ENCODE measurements at places on chromosomes 1 and 21.

- no peak for DNase-seq
Measured at GRCh38 chr1:115753830-115754229, 14.7 kb downstream of the CASQ2 start.

- DNase-seq, result no peak
Measured at GRCh38 chr1:175984813-175985212, 222.3 kb downstream of the COP1 start.

DNA sequence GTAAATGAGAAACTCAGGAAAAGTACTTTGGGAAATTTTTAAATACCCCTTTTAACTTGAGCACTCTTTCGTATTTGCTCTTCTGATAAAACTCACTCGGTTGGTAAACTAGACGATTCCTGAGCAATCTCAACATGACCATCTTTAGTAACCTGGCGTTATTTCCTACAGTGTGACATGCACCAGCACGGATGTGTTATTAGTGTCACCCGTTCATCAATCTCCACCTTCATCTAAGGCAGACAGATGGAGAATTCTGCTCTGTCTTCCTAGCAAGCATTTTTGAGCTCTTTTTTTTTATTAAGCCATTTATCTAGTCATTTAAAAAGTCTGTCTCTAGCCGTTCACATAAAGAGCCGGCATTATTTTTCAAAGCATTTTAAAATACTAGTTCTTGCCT, 155.2 kb downstream of the DISP1 start:
- DNase-seq, result no peak

DNA sequence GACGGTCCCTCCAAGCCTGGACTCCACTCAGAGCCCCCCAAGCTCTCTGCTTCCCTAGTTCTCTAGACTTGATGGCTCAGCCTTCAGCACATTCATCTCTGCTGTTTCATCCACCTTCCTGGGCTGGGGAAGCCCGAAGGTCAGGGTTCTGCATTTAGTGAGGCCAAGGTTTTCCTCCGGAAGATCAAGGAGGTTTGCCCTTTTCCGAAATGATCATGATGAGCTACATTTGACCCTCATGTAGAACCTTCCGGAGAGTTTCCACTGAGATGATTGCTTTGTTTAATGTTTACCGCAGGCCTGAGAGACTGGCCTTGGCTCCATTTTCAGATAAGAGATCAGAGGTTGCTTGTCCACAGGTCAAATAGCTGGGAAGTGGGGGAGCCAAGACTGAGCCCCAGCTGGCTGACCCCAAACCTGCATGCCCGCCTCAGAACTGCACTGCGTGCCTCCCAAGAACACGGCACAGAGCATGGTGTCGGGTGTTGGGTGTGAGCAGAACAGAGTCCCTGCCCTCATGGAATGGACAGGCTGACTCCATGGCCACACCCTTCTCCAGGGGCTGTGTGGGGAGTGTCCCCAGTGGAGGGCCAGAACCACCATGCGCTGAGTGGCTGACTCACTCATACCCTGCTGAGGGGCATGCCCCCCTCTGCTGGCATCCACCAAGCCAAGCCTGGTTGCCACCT, 200.8 kb upstream of the TMEM51 start:
- DNase-seq, result no peak

DNA sequence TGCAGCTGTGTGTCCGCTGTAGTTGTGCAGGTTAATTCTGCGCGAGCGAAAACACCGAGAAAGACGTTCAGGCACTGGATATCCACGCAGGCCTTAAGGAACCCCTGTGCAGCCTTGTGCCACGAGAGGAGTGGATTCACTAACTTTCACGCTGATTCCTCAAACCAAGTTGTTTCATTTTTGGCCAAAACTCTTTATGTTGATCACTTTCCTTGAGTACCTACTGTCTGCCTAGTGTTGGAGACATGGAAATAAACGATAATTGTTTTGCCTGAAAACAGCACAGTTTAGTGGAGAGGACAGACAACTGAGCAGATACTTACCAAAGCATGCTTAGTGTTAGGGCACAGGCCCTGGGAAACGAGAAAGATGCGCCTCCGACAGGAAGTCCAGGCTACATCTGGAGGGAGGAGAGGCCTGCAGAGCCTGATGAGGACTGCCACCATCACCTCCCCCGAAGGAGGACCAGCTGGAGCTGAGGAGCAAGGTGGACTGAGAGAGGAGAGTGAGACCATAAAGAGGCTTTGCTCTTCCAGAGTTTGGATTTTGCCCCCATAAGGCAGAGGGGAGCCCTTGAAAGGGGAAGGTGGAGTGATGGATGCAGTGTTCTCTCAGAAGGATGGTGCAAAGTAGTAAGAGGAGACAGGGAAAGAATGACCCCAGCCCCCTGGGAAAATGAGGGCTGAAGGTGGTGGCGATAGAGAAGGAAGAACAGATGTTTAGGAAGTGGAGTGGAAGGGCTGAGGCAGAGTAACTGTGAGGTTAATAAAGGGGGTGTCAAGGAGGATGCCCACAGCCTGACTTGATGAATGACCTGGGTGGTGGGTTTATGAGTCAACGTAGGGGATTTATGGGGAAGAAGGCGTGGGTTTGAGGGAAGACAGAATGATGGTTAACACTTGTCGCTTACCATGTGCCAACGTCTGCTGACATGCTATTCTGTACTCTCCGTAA, 956 bp upstream of the SCAF4 start:
- peak; percentile 16 for DNase-seq

- no peak for DNase-seq
Measured at GRCh38 chr21:34869545-34869944, 179.6 kb downstream of the RUNX1 start.

DNA sequence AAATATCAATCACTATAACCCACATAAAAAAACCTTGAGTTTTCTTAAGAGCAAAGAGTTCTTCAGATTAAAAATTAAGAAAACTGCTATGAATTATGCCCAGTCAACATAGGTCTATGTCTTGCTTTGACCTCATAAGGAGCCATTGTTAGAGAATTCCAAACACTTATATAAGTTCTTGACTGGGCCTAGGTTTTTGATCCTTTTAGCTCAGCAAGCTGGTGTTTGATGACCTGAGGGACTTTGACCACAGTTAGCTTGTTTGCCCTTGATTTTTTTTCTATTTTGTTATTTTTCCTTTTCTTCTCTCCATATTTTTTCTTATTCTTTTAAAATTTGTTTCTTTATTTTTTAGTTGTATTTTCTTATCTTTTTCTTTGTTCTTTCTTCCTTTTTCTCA, 122.3 kb downstream of the RHOU start:
- no peak for DNase-seq

DNA sequence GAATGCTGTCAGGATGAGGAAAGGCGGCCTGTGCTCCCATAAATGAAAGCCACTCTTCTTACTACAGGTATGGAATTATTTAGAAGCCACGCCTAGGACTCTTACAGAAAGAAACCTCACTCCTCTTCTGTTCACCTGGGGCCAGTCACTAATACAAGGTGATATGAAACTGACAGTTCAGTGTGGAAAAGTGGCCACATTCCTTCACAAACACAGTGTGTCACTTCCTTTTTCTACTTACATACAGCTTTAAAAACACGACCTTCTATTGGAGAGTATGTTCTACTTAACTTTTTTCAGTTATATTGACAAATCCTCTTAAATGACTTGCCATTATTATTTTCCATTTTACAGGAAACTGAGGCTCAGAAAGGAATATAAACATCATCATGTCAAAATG, 163.1 kb downstream of the PCNX2 start:
- DNase-seq, result no peak

GRCh38 chr21:17270229-17270628, 242.6 kb upstream of the CXADR start:
- DNase-seq, result no peak

DNA sequence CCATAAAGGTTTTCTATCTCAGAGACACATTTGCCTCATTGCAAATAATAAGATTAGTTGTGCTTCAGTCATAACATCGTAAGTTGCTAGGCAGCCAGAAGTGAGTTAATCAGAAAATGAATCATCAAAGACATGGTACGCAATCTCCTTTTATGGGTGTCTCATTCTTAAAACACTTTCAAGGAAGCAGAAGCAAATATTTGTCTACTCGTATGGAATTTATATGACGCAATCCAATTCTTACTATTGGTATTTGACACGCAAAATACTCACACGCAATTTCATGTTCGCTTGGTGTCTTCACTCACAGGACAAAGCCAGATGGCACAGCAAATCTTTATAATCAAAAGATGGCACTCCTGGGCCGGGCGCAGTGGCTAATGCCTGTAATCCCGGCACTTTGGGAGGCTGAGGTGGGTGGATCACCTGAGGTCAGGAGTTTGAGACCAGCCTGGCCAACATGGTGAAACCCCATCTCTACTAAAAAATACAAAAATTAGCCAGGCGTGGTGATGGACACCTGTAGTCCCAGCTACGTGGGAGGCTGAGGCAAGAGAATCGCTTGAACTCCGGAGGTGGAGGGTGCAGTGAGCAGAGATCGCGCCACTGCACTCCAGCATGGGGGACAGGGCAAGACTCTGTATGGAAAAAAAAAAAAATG, 56.4 kb downstream of the HLCS start:
- DNase-seq, result no peak

GRCh38 chr1:170853302-170853701, 82.0 kb upstream of the MROH9 start:
- no peak for DNase-seq

DNA sequence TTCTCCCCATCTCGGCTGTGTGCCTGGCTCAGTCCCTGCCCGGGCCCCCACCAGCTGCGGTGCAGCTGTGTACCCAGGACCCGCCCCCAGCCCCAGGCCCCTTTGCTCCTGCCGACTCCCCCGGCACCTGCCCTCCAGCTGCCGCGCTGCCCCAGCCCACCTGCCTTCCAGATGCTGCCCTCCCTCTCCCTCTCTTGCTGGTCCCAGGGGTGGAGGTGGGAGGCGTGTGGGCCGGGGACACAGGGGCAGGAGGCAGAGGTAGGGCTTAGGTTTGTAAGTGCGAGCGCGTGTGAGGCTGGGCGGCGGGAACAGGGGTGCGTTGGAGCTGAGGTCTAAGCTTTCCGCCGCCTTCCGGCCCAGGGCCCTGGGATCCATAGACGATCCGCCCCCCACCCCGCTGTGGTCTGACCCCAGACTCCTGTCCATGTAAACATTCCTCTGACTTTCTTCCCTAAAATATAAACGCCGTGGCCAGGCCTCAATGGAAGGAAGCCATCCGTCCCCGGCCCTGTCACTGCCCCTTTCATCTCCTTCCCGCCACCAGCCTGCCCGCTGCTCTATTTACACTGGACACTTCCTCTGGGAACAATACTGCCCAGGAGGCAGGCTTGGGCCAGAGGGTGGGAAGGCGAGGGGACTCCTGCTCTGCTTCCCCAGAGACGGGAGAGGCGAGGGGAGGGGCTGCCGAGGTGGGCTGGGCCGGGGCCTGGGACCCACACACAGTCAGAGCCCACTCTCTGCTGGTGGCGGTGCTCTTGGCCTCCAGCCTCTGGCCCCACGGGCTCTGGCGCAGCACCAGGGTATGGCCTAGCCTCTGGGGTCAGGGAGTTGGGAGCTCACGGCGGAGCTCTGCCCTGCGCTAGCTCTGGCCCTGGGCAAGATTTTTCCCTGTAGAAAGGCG, 128.3 kb downstream of the CASZ1 start:
- DNase-seq, result no peak

DNA sequence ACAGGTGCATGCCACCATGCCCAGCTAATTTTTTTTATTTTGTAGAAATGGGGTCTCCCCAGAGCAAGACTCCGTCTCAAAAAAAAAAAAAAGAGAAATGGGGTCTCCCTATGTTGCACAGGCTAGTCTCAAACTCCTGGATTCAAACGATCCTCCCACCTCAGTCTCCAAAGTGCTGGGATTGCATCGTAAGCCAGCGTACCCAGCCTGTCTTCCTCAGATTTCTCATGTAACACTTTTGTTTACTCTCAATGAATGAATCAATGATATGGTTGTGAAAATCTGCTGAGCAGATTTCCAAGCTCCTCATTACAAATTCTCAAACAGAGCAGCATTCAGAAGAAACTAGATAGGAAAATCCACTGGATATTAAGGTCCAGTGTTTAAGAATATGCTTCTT, 6.6 kb downstream of the CMPK1 start:
- no peak for DNase-seq

DNA sequence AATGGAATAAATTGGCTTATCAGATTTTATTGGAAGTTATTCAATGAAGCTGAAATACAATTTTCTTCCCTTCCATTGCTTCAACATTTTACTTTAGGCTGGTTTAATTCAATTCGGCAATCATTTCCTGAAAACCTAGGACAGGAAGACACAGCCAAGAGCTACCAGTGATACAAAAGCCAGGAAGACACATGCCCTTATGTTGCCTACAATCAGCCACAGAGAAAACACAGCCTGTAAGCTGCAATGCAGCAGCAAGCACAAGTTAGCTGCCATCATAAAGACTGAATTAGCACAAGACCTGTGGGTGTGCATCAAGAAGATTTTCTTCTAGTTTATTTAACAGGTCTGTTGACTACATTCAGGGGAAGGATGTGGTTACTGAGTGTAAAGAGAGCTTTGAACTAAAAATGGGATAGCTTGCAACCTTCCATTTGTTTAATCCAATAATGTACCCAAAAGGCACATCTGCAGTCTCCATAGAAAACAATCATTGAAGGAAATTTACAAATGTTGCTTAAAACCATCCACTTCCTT, 193.8 kb downstream of the KCNH1 start:
- no peak for DNase-seq

DNA sequence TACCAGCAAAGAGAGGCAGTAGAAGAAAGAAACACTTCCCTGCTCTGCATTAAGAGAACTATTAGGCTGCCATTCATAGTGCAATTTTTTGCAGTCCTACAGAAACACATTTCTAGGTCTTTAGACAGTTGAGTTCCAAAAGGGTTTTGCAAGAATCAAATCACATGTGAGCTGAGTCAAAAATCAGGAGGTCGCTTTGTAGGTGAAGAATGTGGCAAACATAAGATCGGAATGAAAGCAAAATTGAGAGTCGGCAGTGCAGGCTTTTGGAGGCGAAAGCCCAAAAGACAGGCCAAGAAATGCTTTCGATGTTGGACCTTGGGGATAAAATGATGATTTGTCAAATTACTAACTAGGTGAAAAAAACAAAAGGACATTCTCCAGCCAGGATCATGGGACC, 213.5 kb upstream of the NRIP1 start:
- no peak for DNase-seq

GRCh38 chr1:153032677-153033308, 1.8 kb downstream of the SPRR1B start:
- no peak for DNase-seq

DNA sequence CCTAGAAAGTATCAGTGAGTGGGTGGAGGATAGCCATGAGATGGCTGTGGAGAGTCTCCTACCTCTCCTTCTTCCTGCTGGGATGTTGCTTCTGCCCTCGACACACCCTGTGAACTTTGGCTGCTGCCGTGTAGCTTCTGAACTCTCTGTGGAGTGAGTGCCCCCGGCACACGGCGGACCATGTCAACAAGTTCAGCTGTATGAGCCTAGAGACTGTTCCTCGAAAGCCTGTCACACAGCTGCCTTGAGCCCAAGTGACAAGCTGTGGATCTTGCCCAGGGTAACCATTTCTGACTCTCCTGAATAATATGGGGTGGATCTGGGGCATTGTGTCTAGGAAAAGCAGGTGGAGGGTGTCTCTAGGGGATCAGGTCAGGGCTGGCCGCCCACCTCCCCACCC, 143.2 kb downstream of the NOS1AP start:
- DNase-seq, result no peak
